ENCODE measurements at places on chromosomes 4 and X. TPM values are rescaled to one million over a fixed set of nuclear protein-coding genes. Genes with fewer than 3 reads are reported as not detected.

DNA sequence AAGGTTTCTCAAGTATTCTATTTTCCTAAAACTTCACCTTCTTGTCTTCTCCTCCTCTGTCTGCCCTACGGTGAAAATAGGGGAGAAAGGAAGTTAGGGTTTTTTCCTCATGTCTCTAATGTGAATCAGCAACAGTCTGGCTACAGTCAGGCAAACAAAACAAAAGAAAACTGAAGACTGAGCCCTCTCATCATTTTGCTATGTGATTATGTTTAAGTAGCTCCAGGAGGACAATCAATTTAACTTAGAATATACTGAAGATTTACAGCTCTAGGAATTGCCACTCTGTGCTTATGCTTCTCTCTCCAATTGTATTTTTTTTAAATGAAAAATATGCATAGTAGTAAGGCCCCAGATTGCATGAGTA is 316.2 kb downstream of the GPAT3 start:
- no peak for DNase-seq

- DNase-seq = no peak
Measured at GRCh38 chrX:56268888-56269287, 36.7 kb downstream of the KLF8 start.

CT45A1 gene
- not detected for total RNA-seq

AADAT gene
- total RNA-seq = 1.6 TPM

PLAC8 gene
- total RNA-seq = 2.1 TPM

DNA sequence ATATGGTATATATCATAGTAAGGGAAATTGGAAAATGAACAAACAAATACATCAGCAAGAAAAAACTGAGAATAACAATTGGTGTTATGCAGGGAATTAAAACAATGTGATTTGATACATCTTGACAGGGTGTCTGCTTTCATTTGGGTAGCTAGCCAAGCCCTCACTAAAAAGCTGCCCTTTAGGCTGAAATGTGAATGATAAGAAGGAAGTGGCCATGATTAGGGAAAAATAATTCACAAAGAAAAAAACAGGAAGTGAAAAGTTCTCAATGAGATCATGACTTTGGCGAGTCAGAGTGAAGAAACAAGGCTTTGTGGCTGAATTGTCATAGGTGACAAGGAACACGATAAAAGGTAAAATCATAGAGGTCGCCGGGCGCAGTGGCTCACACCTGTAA is 675.8 kb upstream of the SLIT2 start:
- no peak for DNase-seq

DNA sequence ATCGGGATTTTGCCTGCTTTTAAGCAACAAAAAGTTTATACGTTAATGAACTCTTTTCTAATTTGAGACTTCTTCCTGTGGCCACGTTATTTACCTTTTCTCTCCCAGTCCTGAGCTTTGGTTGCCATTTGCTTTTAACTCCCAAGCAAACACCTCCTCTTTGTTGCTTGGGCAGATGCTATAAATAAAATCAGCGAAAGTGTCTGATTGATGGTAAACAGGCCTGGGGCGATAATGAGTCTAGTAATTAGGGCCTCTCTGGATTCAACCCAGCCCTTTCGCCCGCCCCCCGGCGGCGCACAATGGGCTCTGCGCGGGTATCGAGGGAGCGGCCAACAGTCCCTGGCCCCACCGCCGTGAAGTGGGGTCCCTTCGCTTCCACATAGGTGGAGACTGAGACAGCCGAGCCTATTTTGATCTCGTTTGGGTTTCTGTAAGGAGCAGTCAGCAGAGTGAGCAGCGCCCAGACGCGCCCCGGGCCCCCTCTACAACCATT is 790 bp downstream of the CLGN start:
- no peak for DNase-seq

PDCL2 gene
- not detected for total RNA-seq

All from right atrium auricular region (tissue), 2 donors.